ENCODE measurements at places on chromosomes 2 and 18. TPM values are rescaled to one million over a fixed set of nuclear protein-coding genes. Genes with fewer than 3 reads are reported as not detected.

DNA sequence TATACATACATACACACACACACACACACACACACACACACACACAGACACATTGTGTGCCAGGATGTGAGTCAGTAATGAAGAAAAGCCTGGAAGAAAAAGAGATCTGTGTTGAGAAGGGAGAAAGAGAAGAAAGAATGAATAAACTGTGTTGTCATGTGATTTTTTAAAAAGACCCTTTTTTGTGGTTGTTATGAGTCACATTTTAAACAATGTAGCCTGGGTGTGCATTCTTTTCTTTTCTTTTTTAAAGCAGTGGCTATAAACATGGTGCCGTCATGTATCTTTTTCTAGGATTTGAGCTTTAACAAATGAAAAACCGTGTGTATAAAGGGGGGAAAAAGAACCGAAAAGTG is 87.2 kb downstream of the NRP2 start:
- H3K4me3 ChIP-seq = no peak overlapping the region
- H3K27me3 ChIP-seq = no peaks in the 10 kb centered on the region
- DNase-seq = no peak
- H3K27ac ChIP-seq = peak overlapping the region; percentile 98
- peaks cover 98% of the 10 kb centered on the region for H3K4me1 ChIP-seq
- H3K36me3 ChIP-seq = peaks cover 23% of the 10 kb centered on the region

DNA sequence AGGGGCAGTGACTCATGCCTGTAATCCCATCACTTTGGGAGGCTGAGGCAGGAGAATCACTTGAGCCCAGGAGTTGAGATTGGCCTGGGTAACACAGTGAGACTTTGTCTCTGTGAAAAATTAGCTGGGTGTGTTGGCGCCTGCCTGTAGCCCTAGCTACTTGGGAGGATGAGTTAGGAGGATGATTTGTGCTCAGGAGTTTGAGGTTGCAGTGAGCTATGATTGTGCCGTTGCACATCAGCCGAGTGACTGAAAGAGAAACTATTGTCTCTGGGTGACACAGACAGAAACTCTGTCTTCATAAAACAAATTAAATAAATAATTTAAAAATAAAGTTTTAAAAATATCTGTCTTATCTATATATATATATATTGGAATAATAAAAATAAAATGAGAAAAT is 1844.6 kb upstream of the PIK3C3 start:
- no peaks in the 10 kb centered on the region for H3K27me3 ChIP-seq
- no peak overlapping the region for H3K27ac ChIP-seq
- H3K36me3 ChIP-seq = no peaks in the 10 kb centered on the region
- no peak overlapping the region for H3K4me3 ChIP-seq
- H3K4me1 ChIP-seq = no peaks in the 10 kb centered on the region
- no peak for DNase-seq

DNA sequence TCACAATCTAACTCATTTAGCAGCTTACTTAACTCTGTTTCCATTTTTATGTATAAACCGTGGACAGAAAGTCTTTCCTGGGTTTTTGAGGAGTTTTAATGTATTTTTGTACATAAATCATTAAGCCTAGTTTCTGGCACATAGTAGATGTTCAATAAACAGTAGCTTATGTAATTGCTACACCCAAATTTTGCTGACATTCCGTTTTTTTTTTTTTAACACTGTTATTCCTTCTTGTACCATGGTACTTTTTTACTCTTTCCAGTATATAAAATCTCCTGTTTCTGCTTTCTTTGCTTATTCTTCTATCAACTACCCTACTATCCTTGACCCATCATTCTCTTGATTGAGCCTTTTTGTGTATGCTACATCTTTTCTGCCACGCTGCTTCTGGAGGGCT is 1151.3 kb upstream of the CRIM1 start:
- H3K4me1 ChIP-seq = no peaks in the 10 kb centered on the region
- H3K4me3 ChIP-seq = no peak overlapping the region
- no peak for DNase-seq
- no peaks in the 10 kb centered on the region for H3K36me3 ChIP-seq
- no peak overlapping the region for H3K27ac ChIP-seq

Gene TWSG1
- 131 TPM for total RNA-seq

GRCh38 chr18:57352761-57353136 is 392 bp downstream of the ST8SIA3 start:
- H3K27ac ChIP-seq = no peak overlapping the region
- peaks cover 23% of the 10 kb centered on the region for H3K4me1 ChIP-seq
- H3K4me3 ChIP-seq = no peak overlapping the region
- H3K27me3 ChIP-seq = peaks cover 3% of the 10 kb centered on the region

DNA sequence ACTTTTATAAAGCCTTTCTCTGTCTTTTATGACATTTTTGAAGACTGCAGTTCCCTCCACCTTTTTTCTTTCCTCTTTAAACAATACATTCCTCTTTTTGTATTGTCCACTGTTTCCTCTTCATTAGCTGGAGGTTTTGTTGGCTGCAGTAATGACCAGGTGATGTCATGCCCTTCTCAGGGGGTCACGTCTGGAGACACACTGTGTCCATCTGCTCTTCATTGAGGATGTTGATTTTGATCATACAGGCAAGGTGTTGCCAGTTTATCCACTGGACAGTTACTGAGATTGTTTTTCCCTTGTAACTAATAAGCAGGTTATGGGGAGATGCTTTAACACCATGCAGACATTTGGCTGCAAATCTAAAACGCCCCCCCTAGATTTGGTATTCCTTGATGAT is 19.8 kb downstream of the ZNF407 start:
- H3K4me1 ChIP-seq = no peaks in the 10 kb centered on the region
- no peak overlapping the region for H3K27ac ChIP-seq
- H3K27me3 ChIP-seq = no peaks in the 10 kb centered on the region
- no peak for DNase-seq
- no peaks in the 10 kb centered on the region for H3K36me3 ChIP-seq

DNA sequence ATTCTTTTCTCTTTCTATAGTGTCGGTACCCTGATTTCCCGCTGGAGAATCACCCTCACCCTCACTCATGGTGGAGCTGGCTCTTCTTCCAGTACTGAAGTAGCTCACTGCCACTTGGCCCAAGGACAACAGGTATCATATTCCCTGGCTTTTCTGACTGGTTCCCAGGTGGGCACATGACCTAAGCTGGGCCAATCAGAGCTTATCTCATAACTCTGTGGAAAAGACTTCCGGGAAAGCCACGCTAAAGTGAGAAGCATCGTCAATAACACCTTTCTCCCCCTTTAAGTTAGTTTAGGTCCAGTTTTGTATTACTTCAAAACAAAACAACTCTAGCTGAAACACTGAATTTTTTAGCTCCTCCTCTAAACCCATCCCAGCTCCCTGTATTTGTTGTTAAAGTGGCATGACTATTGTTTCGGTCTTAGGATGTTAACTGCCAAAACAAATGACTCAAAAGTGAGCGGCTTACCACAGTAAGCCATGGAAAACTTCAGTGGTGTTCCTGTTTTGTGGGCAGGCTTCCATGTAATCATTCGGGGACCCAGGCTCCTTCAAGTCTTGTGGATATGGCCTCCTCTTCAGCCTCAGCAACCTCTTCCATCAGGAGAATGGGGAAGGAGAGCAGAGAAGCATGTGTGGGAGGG is 137.4 kb upstream of the DLX2 start:
- H3K27me3 ChIP-seq = peaks cover 14% of the 10 kb centered on the region
- H3K4me3 ChIP-seq = no peak overlapping the region
- H3K36me3 ChIP-seq = no peaks in the 10 kb centered on the region
- no peak overlapping the region for H3K27ac ChIP-seq
- H3K4me1 ChIP-seq = peaks cover 7% of the 10 kb centered on the region

GRCh38 chr18:7953095-7953958 is 386.2 kb downstream of the PTPRM start:
- no peak overlapping the region for H3K27ac ChIP-seq
- DNase-seq = no peak
- no peak overlapping the region for H3K4me3 ChIP-seq
- H3K36me3 ChIP-seq = no peaks in the 10 kb centered on the region

Gene TLX2
- 0.99 TPM for total RNA-seq

GRCh38 chr18:32373995-32374394 is 96.7 kb downstream of the GAREM1 start:
- peaks cover 22% of the 10 kb centered on the region for H3K4me1 ChIP-seq
- H3K27me3 ChIP-seq = no peaks in the 10 kb centered on the region
- H3K27ac ChIP-seq = no peak overlapping the region
- no peak for DNase-seq
- no peaks in the 10 kb centered on the region for H3K36me3 ChIP-seq

Gene ZC3H8
- 8.6 TPM for total RNA-seq

Gene UPP2
- total RNA-seq = not detected

GRCh38 chr2:109098251-109098920 is 30.6 kb upstream of the SH3RF3 start:
- H3K36me3 ChIP-seq = no peaks in the 10 kb centered on the region
- H3K4me1 ChIP-seq = no peaks in the 10 kb centered on the region
- H3K4me3 ChIP-seq = no peak overlapping the region
- no peaks in the 10 kb centered on the region for H3K27me3 ChIP-seq
- no peak for DNase-seq
- no peak overlapping the region for H3K27ac ChIP-seq
